RWPE2 (cell line): ENCODE measurements at places on chromosomes 1 and 21.

DNA sequence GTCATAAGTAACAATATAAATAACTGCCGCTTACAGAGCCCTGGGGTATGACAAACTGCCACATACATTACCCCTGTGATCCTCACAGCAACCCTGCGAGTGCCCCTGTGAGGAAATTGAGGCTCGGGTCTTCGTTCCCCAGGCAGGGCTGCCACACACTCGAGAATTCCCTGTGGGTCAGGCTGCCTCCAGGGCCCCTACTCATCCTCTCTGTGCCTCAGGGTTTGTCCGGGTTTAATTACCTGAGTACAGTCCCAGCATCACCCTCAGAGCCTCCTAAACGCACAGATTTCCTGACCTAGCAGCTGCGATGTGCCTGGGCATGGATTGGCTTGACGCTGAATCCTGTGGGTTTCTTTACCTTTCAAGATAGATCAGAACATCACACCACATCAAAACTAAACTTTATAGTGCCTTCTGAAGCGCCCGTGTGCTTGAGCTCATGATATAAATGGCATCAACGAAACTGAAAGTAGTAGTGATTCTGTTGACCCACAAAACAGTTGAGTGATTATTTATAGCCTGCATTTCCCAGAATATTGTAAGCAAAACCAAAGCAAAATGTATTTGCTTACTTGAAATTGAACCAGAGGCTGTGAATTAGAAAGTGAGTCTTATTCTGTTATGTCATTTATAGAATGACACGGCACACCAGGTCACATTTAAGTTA is 14.0 kb downstream of the SLC37A1 start:
- no peak for DNase-seq

DNA sequence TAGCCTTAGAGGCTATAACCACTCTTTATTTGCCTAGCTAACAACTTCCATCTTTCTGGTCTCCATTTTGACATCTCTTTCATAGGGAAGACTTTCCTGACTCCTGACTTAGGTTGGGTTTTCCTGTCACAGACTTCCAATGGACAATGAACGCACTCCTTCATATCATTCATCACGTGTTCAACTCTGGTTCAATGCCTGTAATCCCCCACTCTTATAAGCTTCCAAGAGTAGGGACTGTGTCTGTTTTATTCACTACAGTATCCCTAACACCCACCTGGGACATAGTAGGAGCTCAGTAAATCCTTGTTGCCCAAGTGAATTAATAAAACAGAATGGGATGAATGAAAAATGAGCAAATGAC is 4.6 kb downstream of the SLAMF1 start:
- no peak for DNase-seq

GRCh38 chr1:59077466-59078069 is 219.3 kb upstream of the FGGY start:
- no peak for DNase-seq

DNA sequence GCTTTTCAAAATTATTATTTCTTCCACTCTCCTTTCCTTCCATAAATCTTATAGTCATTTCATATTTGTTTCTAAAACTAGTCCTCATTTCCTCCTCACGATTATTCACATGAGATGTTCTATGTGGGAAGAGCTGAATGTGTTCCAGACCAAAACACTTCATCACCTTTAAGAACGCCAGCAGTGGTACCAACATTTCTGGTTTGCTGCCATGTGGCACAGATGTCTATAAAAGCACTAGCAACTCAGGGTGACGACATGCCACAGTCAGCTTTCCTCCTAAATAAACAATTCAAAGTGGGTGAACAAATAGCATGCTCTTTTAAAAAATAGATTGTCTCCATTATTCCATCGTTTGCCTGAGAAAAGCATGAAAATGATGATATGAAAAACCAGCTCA is 1217.8 kb upstream of the ADGRL2 start:
- DNase-seq = no peak

DNA sequence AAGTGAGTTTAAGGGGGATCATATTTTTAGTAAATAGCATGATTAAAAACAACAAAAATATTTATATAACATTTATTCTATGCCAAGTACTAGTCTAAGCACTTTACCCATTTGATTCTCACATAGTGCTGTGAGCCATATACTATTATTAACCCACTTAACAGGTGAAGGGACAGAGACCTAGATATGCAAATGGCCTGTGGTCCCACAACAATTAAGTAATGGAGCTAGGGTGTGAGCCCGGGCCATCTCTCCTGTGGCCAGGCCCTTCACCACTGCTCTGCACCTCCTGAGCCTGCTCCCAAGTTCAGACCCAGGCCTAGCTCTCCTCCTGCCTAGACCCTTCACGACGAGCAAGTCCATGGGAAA is 537 bp downstream of the ASCL5 start:
- no peak for DNase-seq

- no peak for DNase-seq
These were observed 85.5 kb downstream of the SYT2 start for GRCh38 chr1:202624781-202625108.

DNA sequence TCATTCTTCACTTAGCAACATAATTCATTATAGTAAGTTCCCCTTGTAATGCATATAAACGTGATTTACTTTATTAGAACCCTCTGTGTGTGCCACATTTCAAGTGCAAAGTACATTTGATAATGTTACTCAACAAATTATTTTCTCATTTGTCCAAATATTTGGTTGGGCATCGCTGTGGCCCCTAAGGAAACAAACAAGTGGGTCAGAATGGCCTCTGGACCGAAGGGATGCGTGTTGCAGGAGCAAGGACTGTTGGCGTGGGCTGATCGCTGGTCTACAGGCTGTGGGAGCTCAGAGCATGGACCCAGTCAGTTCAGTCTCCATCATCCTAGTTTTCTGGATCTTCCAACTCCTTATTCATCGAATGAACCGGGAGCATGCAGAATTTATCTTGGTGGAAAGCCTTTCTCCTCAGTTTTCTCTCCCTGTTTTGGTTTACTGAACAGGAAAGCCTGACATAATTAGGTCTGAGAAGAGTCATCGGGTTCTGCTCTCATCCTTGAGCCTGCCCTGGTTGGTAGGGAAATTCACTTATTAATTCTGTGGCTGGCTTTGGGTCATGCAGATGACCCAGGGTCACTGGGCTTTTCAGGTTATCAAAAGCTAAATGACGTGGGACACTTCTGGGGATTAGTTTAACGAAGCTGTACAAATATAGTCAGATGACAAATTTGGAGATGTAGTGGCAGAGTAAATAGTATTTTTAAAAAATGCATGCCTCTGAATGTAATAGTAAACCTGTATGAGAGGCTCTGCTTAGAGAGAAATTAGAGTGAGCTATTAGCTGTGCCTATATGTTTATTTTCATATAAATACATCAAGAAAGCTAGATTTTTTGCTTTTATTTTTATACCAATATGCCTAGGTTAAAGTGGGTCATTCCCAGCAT is 200.2 kb downstream of the SDCCAG8 start:
- no peak for DNase-seq

DNA sequence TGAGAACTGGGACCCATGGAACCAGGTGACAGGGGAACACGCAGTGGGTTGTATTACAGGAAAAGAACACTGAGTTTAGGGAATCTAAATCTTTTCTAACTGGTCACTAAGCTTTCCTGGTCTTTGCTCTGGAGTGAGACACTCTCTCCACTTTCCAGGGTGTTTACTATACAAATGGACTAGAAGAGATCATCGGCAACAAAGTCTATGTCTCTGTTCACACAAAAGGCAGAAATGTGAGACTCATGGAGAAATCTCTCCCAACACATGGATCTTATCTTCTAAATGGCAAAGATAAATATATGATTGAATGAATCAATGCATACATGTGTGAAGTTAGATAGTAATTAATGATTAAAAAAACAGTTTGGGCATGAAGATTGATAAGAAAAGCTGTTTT is 101.6 kb upstream of the DPT start:
- no peak for DNase-seq
